ENCODE measurements at places on chromosomes 4 and X. TPM values are rescaled to one million over a fixed set of nuclear protein-coding genes. Genes with fewer than 3 reads are reported as not detected.
A peak's percentile ranks its signal among the peaks of the same experiment; 100 is the strongest.

HTATSF1 gene
- 35.0 TPM for total RNA-seq

WDFY3 gene
- total RNA-seq, result 98.0 TPM

DNA sequence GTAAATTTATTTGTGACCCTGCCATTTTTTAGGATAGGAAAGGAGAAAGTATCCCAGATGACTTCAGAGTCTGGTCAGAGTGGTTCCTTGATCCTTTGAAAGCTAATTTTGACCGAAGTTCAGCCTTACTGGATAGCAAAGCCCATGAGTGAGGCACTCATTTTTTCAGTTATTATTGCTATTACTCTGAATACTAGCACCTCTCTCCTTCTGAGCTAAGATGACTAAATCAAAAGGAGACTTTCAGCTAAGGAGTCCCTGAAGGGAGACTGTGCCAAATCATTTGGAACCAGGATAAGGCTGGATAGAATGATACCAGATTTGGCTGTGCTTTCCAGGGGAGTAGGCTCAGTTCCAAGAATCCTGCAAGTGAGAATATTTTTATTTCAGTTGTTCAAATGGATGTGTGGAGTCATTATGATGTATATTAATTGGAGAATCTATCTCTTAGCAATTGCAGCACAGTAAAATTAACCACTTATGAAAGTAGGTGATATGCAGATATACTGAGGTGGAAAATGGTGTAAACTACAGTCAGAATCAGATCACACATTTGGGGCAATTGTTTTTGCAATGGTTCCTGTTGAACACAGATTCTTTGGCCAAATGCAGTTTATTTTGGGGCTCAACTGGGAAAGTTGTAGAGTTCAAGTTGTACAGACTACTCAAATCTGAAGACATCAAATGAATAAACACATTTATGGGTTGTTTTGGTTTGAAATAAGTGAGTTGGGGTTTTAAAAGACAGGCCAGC, 1.2 kb downstream of the P2RY10 start:
- no peak for DNase-seq

DNA sequence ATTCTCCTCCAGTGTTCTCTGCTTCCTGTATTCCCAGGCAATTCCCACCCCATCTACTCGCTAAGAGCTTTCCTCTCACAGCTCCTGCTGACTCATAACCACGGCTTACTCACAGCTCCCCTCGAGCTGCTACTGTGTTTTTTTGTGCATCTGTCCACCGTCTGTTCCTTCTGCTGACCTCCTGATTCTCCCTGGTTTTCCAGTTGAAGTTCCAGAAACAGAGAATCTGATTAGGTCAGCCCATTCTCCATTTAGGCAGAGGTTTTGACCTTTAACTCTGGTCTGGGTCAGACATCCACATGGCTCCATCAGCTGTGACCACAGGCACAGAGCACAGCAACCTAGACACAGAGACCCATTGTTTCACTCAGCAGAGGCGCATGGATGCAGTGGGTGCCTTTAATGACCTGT, 5.5 kb upstream of the SMIM20 start:
- DNase-seq, result peak; percentile 92

DNA sequence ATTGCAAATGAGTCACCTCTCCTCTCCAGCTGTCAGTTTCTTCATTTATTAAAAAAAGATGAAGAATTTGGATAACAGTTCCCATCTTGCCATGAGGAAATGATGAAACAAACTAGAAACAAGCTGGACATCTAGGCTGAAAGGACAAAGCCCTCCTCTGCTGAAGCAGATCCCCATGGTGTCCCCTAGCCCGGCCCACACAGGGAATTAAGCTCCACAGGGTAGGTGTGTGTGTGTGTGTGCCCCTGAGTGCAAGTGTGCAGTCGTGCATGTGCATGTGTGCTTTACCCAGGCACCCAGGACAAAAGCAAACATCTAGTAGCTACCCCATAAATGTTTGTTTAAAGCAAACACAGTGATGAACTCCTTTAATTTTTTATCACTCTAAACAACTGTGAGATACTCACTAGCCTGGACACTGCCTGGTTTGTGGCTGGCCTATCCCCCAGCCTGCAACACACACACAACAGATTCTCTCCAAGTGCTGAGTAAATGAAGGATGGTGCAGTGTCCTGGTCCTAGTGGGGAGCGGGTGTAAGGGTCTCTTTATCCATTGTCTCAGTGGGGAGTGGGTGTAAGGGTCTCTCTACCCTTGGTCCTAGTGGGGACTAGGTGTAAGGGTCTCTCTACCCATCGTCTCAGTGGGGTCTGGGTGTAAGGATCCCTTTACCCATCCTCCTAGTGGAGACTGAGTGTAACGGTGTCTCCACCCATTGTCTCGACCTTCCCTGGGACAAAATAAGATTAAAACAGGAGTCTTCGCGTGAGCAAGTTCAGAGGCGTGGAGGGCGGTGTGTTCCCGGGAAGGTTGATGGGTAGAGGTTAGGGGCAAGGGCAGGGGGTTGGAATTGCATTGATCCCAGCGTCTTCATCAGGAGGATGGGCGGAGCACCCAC, 688 bp upstream of the EVC start:
- DNase-seq, result peak; percentile 18
